ENCODE measurements at places on chromosomes 6 and 20.

GRCh38 chr20:971346-971745 is 30.8 kb downstream of the RSPO4 start:
- no peak for DNase-seq

GRCh38 chr6:108927927-108928326 is 79.7 kb downstream of the ARMC2 start:
- DNase-seq, result no peak

DNA sequence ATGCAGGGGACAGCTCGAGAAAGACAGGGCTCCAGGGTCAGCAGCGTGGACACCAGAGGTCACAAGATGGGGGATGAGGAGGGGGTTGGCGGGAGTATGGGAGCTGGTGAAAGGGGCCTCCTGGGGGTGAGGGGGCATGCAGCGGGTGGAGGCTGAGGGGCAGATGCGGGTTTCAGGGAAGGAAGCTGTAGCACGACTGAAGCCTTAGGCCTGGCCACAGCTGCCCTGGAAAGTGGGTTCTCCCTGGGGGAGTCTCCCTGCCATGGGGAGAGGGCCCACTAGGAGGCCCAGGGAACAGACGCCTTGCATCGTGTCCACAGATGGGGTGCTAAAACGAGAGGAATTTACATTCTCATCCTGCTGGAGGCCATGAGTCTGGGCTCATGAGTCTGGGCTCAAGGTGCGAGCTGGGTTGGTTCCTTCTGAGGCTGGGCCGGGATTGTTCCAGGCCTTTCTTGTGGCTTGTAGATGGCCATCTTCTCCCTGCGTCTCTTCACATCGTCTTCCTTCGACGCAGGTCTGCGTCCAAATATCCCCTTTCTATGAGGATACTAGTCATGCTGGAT is 18.0 kb downstream of the APCDD1L start:
- DNase-seq, result no peak

- DNase-seq, result no peak
Measured at GRCh38 chr20:54110457-54110856, 40.1 kb upstream of the BCAS1 start.

DNA sequence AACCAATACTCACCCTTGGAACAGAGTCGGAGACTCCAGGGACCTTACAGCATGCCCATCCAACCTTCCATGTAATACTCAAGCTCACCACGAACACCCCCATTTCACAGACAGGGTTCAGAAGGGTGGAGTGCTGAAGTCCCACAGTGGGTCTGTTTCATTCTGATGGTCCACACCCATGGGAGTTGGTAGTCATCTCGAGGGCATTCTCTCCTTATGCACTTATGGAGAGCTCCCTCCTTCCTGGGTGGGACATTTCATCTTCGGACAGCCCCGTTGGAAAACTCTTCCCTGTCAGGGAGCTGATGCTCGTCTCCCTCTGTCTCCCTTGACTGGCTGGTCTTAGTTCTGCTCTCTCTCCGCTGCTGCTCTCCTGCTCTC is 38.9 kb downstream of the COX4I2 start:
- no peak for DNase-seq

DNA sequence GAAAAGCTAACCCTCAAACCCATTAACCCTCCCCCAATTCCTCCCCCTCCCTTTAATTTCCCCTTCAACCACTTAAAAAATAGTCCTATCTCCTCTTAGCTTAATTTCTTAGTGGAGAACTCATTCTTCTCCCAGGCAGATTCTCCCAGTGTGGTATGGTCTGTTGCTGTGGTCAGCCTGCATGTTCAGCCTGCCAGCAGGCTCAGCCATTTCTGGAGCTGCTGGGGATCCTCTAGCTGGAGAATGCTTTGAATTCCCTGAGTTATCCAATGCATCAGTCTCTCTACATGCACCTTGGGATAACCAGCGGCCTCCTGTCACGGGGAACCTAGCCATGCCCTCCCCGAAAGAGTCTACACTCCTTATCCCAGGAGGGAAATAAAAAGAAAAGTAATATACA is 375.4 kb upstream of the RSPO3 start:
- DNase-seq, result no peak
